CD4-positive, alpha-beta T cell treated with Interferon alpha-2 for 1 hour (primary cell): ENCODE measurements at places on chromosomes 3 and 15.

DNA sequence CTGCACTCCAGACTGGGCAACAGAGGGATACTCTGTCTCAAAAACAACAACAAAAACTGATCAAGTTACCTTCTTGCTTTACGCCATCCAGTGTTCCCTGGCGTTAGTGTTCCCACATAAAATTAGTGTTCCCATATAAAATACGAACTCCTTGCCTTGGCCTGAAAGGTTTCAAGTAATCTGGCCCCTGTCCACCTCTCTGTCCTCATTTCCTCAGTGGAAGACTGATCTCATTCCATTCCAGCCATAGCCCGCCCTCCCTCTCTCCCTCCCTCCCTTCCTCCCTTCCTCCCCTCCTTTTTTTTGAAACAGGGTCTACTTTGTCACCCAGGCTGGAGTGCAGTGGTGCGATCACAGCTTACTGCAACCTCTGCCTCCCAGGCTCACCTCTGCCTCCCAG, 2.8 kb upstream of the CAND2 start:
- no peak for DNase-seq

GRCh38 chr3:160010578-160010977, 21.9 kb downstream of the IL12A start:
- no peak for DNase-seq

- DNase-seq, result no peak
Observed at GRCh38 chr3:125061170-125061569, 5.4 kb upstream of the HEG1 start.

DNA sequence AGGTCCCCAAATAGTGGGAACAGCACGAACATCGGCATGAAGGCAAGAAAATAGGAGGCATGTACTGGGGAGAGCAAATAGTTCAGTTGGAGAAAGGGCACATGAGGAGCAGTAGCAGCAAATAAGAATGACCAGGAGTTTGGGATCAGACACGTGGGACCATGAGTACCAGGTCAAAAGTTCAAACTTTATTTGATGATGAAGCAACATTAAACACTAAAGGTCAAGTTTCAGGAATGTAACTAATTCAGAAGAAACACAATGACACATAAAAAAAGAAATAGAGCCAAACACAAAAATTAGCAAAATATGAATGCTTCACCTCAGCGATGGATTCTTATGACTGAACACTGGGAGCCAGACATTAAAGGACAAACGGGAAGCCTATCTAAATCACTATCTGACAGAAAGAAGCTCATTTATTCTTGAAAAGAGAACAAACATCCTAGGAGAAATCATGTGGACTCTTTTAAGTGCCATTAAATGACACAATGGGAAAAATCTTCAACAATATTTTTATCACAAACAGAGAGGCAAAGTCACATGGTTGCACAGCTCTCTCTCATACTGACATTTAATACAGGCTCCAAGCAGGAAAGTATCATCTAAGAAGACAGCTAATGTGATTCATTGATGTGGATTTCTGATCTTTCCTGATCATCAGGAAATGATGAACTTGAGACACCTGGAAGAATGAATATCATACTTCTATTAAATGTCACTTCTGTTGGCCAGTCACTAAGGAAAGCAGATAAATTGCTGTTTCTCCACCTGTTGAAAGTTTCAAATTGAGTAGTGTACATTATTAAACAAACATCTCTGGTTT, 216.9 kb upstream of the THBS1 start:
- no peak for DNase-seq

DNA sequence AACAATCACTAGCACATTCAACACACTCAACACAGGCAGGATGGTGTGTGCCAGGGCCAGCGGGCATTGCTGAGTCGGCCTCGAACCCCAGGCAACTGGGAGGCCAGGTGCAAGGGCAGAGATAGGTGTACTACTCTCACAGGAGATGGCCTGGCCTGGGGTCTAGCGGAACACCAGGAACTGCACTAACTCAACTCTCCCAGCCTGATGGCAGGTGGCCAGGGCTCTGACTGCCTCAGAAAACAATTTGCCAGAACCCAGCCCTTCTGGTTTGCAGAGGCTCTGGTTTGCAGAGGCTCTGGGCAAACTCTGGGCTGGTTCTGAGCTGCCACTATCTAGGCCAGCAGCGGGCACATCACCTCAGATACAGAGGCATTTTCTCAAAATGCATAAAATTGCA, 229.2 kb upstream of the CHRNA7 start:
- no peak for DNase-seq

DNA sequence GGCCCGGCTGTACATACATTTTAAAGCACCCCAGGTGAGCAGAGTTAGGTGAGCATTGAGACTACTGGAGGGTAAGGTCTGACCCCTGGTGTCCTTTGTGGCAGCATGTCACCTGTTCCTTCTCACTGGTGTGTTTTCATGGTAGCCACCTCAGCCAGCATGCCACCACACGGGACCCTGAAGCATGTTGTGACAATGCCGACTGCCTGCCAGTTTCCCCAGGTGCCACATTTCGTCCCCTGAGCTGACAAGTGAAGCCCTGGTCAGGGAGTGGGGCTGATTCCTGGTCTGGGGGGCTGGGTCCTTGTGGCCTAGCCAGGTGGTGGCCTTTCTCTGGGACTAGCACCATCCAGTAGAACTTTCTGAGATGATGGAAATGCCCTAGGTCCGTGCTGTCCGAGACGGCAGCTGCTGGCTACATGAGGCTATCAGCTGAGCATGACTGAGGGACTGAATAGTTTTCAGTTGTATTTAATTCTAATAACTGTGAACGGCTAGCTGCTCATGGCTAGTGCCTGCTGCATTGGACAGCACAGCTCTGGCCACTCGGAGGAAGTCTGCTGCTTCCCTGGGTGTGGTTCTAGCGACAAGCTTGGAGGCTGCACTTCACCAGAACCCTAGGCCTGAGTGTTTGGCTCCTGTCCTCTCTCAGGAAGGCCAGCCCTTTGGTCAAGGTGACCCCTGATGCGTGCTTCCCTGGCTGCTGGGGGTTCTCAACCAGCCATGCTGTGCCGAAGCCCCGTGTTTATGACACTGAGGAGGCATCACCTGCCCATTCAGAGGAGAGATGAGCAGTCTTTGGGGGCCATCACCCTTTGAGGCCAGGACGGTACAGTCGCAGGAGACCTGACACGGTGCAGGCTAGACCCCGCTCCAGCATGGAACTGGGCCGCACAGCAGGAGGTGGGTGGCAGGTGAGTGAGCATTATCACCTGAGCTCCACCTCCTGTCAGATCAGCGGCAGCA, 3.9 kb downstream of the C3orf22 start:
- no peak for DNase-seq

DNA sequence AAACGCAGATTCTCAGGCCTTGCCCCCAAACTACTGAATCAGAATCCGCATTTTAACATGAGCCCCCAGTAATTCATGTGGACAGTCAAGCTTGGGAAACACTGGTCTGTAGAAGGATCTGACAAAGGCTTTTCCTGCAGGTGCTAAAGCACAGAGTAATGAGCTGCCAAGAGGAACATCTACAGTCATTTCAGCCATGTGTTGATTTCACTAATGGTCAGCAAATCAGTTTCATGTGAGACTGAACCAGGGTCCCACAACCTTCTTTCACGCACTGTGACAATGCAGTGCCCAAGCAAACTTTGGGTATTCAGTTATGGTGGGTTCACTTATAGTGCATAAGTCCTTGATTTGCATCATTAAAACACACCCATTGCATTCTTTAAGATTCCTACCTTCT, 237.6 kb downstream of the TUSC7 start:
- no peak for DNase-seq

- DNase-seq, result no peak
Observed at GRCh38 chr15:61794276-61794675, 266.0 kb downstream of the VPS13C start.

- no peak for DNase-seq
Observed at GRCh38 chr15:52303093-52303772, 7.6 kb upstream of the MYO5C start.

DNA sequence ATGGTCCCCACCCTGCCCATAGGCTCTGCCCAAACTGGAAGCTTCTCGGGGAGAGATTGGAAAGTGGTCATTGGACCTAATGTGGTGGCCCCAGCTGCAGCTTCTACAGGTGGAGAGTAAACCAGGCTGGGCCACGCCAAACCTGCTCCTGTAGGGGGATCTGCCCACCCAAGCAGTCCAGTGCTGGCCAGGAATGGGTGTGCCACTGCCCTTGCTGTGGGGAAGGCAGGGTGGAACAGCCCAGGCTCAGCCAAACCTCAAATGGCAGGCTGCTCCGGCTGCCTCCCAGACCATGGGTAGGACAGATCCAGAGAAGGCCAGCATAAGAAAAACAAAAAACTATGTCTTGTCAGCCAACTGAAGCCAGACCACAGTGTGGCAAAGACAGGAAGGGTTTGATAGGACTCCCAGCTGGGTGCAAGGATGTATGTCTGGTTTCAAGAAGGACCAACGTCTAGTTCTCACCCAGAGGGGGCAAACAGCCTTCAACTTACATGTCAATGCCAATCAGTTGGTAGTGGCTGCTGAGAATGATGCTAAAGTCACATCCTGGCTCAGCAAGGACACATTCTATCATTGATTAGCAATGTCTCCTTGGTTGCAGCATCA, 267.3 kb downstream of the UACA start:
- DNase-seq, result no peak

GRCh38 chr3:43288366-43288765, 2.0 kb downstream of the SNRK start:
- no peak for DNase-seq

GRCh38 chr3:129651435-129652202, 45.1 kb upstream of the PLXND1 start:
- DNase-seq, result no peak

- peak; percentile 15 for DNase-seq
Observed at GRCh38 chr3:187832202-187832601, 86.9 kb upstream of the BCL6 start.

DNA sequence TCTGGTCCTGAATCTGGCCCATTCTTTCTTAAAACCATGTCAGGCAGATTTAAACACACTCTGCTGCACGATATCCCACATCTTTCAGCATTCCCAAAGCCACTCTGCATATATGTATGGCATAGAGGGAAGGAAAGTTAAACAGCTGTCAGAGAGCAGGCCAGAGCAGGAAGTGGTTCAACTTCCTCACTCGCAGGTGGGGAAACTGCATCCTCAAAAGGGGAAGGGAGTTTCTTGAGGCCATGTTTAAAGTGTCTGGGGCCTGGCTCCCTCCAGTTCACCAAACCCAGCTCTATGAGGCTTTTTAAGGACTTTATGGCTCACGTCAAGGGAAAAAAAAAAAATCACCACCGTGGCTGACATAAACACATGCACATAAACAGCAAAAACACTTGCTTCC, 123.1 kb downstream of the OPA1 start:
- DNase-seq, result no peak

DNA sequence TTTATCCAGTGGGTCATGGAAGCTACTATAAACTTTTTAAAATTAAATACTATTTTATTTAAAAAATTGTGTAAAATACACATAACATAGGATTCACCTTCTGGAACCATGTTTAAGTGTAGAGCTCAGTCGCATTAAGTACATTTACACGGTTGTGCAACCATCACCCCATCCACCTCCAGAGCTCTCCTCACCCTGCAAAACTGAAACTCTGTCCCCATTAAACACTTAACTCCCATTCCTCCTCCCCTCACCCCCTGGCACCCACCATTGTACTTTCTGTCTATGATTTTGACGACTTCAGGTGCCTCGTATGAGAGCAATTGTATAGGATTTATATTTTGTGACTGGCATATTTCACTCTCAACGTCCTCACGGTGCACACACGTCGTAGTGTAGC, 70.7 kb downstream of the APBA2 start:
- no peak for DNase-seq

DNA sequence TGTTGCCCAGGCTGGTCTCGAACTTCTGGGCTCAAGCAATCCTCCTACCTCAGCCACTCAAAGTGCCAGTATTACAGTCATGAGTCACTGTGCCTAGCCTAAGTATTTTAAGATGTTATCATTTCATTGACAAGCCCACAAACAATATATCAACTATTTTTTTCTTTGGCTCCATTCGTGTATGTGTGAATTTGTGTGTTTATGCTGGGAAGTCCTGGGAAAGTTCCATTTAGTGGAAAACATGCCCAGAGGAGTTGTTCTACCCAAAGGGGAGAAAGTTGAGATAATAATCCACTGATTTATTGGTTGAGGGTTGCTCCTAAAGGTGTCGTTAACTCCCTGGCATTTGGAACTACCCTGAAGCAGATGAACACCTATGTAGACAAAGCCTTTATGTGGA, 58.8 kb downstream of the KIF9 start:
- no peak for DNase-seq

GRCh38 chr3:66633402-66634381, 132.9 kb upstream of the LRIG1 start:
- DNase-seq, result no peak

GRCh38 chr15:78638658-78639314, 2.2 kb downstream of the CHRNB4 start:
- DNase-seq, result peak; percentile 35

- no peak for DNase-seq
Observed at GRCh38 chr3:31371484-31372177, 161.1 kb upstream of the STT3B start.

- no peak for DNase-seq
Observed at GRCh38 chr3:138684396-138684795, 75.8 kb downstream of the FAIM start.

DNA sequence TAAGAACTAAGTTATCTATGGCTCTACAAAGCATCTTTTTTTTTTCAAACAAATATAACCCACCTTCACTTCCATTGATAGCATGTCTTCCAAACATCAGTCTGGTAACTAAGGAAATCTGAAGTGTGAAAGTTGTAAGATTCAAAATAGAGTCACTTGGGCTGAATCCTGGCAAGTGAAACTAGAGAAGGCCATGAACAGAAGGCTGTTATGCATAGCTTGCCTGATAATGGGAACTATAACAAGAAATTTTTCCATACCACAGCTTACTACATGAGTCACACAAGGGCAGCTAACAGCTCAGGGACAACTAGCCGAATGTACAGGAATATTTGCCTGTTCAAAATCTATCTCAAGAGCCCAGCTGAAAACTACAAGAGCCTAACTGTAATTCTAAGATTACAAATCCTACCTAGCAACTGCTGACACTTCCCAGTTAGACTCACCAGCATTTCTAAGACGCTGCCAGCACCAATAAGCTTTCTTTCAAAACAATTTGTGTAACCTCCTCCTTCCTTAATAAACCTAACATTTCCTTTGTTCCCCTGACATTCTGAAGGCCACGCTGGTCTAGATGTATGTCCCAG, 1066.5 kb downstream of the PLOD2 start:
- DNase-seq, result no peak

GRCh38 chr3:159252772-159253384, 451.0 kb downstream of the MFSD1 start:
- DNase-seq, result no peak

- no peak for DNase-seq
Observed at GRCh38 chr3:161551697-161552096, 55.1 kb downstream of the OTOL1 start.

GRCh38 chr3:173173652-173174051, 32.6 kb upstream of the SPATA16 start:
- DNase-seq, result no peak

DNA sequence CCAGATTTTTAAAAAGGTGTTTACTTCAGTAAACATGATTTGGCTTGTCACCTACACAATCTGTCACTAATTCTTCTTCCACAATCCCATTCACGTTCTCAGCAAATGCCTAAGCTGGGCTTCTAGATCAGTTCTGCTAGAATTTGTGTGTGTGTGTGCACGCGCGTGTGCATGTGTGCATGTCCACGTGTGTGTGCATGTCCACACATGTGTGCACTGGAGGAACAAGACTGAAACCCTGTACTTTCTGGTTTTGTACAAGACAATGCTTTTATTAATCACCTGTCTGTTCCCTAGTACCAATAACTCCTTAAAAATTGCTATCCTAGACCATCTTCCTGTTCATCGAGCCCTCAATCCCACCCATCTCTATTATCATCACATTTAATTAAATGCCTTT, 229.2 kb downstream of the KCNMB2 start:
- no peak for DNase-seq

GRCh38 chr15:74793135-74794028, 11.5 kb downstream of the CSK start:
- DNase-seq, result peak; percentile 81
